ENCODE measurements at places on chromosomes 5 and 9. TPM values are rescaled to one million over a fixed set of nuclear protein-coding genes. Genes with fewer than 3 reads are reported as not detected.

- DNase-seq: no peak
Measured at GRCh38 chr9:133379153-133380086, 3.3 kb downstream of the STKLD1 start.

LPAR1 gene
- total RNA-seq: 29.2 TPM

DNA sequence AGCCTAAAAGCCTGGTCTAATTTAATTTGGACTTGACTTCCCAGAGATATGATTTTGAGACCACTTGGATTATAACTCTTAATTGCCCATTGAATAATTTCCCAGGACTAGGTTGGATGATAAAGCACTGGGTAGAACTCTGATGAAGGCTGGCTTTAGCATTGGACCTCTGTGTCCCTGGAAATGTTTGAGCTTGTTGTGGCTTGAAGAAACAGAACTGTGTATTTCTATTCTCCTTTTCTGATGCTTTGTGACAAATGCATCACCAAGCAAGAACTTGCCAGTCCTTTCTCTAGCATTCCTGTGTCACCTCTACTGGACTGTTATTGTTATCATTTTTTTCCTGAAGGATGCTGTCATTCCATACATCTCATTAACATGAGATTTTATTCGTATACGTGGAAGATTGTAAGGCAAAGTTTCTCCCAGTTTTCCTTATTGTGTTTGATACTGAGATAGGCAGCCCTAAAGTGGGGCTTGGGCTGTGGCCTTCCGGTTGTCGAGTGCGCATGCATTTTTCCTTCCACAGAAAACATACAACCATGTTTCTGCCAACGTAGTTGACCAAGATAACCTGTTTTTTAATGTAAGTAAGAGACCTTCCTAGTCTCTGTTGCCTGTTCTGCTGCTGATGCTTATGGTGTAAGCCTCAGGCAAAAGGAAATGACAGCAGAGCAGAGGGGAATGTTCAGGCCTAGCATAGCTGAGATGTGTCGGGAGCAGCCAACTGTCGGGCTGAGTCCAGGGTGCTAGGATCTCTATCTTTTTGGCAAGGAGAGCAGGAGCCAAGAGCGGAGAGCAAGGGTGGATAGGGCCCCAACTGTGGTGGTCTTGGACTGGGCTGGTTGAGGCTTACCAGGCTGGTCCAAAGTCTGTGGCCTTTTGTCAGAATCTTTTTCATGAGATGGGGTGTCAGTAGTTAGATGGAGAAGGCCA, 2.3 kb downstream of the NTRK2 start:
- DNase-seq: no peak

- no peak for DNase-seq
Measured at GRCh38 chr5:79612667-79613198, 492 bp downstream of the TENT2 start.
